ENCODE measurements at places on chromosomes 1 and 21.
A peak's percentile ranks its signal among the peaks of the same experiment; 100 is the strongest.

- no peak for DNase-seq
These were observed 5.9 kb upstream of the VPS45 start for GRCh38 chr1:150061632-150062101.

DNA sequence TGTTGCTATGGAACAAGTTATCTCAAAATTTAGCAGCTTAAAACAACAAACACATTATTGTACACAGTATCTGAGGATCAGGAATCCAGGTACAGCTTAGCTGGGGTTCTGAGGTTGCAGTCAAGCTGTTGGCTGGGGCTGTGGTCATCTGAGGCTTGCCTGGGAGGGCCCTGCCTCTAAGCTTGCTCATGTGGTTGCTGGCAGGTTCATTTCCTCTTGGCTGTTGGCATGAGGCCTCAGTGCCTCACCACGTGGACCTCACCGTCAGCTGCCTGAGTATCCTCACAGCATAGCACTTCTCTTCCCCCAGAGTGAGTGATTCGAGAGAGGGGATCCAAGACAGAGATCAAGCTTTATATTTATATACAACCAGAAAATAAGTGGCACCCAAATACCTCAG lies 18.6 kb downstream of the NTPCR start:
- DNase-seq: no peak

- no peak for DNase-seq
These were observed 169.7 kb downstream of the TRIM33 start for GRCh38 chr1:114341299-114341698.

DNA sequence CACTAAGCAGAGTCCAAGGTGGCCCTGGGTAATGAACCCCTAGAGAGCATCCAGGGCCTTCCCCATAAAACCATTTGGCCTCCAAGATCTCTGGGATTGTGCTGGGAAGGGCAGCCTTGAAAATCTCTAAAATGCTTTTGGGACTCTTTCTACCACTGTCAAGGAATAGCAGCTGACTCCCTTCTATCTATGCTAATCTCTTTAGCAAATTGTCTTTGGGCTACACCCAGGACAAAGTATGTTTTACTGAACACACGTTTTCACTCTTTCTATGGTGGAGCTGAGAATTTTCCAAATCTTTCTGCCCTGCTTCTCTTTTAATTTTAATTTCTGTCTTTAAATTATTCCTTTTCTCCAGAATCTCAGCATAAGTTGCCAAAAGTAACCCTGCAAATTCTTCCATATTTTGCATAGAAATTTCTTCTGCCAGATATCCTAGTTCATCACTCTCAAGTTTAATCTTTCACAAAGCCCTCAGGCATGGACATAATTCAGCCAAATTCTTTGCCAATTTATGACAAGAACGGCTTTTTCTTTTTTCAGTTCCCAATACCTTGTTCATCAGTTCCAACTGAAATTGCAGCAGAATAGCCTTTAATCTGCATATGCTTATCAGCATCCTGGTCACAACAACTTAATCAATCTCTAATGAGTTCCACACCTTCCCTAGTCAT lies 687.0 kb upstream of the ADGRL4 start:
- no peak for DNase-seq

DNA sequence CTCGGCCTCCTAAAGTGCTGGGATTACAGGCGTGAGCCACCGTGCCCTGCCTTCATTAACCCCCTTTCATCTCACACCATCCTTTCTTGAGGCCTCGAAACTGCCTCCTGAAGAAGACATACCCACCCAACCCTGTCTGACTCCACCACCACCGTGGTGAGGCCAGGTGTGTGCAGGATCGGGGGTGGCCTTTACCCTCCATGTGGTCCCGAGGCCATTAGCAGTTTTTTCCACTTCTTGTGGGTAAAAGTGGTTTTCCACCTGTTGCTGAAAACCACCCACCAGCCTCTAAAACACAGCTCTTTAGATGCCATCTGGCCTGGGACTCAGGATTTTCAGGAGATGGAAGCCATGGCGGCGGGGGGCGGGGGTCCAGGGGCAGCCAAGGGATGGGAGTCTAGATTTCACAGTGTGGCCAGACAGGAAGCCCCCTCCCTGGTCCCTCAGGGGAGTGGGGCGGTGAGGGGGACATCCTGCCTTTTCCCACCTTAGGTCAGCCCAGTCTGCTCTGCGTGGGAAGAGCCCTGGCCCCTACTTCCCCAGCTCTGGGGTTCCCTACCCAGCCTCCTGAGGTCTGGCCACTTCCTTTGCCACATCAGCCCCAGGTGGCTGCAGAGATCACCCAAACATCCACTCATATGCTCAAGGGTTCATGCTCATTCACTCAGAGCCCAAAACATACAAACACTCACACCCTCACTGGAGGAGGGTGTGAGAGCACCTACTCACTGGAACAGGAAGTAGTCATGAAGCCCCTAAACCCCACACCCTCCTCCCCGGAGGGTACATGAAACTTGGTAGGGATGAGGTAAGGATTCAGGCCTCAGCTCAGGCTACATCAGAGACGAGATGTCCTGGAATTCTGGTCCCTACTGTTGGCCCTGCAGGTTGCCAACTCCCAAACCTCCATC lies 2.3 kb downstream of the FGR start:
- peak; percentile 80 for DNase-seq

DNA sequence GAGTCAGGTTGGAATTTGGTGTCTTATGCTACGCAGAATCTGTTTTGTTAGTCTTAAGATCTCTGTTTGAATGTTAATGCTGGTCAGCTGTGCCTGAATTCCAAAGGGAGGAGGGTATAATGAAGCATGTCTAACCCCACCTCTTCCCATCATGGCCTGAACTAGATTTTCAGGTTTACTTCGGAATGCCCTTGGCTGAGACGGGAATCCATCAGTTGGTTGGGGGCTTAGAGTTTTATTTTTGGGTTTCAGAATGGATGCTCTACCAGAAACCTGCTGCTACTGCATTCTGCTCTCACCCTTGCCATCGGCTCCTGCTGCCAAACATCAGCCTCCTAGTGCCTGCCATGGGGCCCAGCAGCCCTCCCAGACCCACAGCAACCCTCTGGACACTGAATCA lies 24.1 kb upstream of the ETV3 start:
- DNase-seq: no peak

DNA sequence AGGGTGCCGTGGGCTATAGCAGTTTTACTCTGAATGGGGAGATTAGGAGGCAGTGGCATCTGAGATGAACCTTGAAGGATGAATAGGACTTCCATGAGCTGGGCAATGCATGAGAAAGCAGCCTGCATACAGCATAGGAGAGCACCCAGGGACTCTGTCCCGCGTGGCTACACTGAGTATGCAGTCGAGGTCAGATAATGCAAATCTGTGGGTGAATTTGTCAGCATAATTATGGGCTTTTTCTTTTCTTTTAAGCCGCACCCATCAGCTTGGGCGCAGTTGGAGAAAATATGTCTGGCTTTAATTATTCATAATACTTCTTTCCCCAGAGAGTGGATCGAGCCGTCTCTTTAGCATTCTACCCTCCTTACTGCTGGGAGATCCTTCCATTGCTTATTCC lies 188.5 kb downstream of the ZSCAN20 start:
- no peak for DNase-seq

DNA sequence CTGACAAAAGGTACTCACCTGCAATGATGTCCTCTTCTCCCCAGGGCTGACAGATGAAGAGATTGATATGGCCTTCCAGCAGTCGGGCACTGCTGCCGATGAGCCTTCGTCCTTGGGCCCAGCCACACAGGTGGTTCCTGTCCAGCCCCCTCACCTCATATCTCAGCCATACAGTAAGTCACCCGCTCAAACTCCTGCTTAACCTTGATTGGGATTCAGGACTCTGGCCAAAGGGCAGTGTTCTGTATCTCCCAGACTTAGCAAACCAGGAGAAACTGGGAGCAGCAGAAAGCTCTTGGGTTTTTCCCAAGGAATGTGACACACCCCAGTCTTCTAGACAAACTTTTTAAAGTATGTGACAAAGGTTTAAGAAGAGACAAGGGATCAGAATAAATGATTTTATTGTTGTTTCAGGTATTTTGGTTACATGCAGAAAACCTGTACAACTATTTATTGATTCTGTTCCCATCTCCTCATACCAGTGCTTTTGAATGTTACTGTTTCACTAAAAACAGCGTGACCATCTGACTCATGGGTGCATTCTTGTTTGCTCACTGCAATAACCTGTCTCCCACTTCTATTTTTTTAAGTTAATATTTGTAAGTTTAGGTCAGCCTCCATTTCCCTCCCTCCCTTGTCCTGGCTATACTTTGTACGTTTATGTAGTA lies 124.6 kb downstream of the PEX14 start:
- DNase-seq: no peak

- DNase-seq: no peak
These were observed 64.4 kb downstream of the MACF1 start for GRCh38 chr1:39268906-39269305.

GRCh38 chr1:33392639-33393038 lies 38.3 kb downstream of the PHC2 start:
- DNase-seq: no peak

DNA sequence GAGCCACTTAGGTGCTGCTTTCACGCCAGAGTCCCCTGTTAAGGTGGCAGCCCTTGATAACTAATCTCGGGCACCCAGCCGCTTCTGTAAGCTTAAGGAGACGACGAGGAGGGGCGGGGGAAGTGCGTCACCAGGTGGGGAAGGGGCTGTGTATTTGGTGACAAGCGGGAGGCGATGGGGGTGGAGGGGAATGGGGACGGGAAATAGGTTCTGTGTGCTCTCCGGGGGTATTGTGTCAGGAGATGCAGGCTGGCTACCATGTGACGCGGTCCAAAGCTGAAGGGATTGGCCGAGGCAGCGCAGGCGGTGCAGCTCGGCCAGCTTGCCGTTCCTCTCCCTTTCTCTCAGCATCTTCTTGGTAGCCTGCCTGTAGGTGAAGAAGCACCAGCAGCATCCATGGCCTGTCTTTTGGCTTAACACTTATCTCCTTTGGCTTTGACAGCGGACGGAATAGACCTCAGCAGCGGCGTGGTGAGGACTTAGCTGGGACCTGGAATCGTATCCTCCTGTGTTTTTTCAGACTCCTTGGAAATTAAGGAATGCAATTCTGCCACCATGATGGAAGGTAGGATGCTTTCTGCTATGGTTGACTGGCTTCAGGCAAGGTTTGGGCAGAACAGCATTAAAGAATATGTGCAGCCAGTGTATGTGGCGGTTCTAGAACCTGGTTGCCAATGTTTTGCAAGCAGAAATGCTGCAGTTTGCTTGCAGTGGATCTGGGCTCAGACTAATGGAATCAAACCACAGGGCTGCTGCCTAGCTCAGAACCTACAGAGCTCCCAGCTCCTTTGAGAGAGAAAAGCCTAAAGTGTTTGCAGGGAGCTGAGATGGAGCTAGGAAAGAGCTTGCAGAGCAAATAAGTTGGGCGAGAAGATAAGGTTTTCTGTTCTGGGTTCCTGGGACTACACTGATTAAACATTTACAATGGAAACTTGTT lies at the start of gene SGIP1:
SGIP1 (plus strand) TSS at position 350 of the 937 bp plus-strand sequence; CDS start at position 556, 206 bp downstream.
- DNase-seq: no peak

DNA sequence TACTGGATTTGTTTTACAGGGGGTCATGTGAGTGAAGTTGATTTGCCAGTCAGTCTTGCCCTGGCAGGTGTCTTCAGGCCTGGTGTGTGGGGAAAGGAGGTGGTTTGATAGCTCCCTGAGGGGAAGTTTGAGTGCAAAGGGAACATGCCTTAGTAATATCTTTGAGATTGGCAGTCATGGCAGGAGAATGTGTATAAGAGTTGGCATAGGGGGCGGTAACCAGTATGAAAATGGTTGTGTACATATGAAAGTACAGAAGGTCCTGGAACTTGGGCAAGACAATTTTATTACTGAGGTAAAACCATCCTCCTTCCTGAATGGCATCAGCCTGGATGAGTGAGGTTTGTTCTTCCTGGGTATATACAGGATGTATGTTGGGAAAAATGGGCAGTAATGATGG lies 37.6 kb upstream of the PLA2G5 start:
- no peak for DNase-seq

DNA sequence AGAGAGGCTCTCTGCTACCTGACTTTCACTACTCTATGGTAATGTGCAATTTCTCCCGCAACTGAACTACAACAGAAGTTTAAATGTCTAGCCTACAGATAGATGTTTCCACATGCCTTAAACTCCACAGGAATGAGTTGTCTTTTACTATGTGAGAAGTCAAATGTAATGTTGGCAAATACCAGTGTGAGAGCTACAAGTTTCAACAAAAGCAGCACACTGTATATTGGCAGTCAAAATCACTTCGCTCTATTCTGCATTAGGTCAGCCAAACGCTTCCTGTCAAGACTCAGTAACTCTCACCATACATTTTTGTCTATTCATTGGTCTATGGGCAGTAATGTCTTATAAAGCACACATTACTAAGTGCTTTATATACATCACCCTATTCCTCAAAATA lies 41.9 kb downstream of the LUZP1 start:
- no peak for DNase-seq

GRCh38 chr1:200180821-200181220 lies 153.3 kb downstream of the NR5A2 start:
- DNase-seq: no peak

DNA sequence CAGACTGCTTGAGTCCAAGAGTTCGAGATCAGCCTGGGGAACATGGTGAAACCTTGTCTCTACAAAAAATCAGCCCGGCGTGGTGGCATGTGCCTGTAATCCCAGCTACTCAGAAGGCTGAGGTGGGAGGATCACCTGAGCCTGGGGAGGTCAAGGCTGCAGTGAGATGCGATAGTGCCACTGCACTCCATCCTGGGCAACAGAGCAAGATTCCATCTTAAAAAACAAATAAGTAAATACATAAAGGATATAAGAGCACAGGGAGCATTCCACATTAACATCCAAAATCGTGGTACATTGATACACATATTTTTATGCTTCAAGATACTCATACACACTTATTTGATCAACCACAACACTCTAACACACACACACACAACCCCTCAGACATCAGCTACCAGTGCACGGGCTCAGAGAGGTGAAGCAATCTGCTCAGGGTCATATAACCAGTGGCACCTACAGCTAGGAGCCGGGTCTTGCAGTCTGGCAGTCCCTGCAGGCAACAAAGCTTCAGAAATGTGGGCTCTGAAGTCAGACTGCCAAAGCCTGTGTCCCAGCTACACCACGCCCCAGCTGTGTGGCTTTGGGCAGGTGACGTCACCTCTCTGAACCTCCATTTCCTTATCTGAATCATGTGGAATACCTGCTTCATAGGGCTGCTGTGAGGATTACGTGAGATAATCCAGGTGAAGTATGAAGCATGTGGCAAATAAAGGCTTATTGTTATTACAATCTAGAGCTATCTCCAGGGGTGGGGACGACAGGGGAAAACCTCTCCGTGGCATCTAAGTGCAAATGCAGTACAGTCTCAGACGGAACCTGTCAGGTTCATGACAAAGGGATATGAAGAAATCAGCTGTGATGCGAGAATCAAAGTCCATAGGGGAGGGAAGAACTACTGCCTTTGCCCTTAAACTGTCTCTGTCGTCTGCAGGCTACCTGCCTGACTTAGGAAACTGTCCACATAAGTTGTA lies 4.8 kb upstream of the CRYBG2 start:
- DNase-seq: peak; percentile 37

DNA sequence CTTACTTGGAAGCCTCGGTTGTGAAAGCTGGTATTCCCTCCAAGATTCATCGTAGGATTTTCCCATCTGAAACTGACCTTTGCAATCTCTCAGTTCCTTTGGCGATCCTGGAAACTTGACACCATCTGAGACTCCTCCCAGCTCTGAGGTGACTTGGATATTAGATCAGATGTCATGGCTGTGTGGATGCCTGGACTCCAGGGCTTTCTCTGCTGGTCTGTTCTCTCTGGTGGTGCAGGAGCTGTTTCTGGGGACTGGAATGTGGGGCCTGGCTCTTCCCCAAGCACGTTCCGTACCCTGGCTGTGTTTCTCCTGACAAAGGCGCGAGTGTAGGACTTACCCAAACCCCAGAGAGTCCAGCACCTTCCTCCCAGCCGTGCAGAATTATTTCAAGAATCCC lies 252.2 kb downstream of the RPS6KC1 start:
- DNase-seq: no peak

All from NAMALWA (cell line).